ENCODE measurements at places on chromosomes 3 and 15.

DNA sequence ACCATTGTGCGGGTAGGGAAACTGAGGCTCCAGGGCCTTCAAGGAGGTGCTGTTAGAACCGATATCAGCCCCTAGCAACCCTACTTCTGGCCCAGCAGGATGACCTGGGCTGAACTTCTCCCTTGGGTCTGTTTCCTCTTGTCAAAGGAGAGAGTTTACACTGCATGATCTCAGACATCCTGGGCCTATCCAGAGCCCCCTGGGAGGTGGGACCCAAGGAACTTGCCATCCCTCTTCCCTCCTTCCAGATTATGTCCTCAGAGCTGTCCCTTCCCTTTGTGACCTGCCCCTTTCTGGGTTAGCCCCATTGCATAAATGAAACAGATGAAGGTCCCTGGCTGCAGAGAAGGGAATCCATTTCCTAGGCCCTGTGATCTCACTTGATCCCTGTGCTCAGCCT lies 12.3 kb upstream of the DNAH1 start:
- no peak for DNase-seq

DNA sequence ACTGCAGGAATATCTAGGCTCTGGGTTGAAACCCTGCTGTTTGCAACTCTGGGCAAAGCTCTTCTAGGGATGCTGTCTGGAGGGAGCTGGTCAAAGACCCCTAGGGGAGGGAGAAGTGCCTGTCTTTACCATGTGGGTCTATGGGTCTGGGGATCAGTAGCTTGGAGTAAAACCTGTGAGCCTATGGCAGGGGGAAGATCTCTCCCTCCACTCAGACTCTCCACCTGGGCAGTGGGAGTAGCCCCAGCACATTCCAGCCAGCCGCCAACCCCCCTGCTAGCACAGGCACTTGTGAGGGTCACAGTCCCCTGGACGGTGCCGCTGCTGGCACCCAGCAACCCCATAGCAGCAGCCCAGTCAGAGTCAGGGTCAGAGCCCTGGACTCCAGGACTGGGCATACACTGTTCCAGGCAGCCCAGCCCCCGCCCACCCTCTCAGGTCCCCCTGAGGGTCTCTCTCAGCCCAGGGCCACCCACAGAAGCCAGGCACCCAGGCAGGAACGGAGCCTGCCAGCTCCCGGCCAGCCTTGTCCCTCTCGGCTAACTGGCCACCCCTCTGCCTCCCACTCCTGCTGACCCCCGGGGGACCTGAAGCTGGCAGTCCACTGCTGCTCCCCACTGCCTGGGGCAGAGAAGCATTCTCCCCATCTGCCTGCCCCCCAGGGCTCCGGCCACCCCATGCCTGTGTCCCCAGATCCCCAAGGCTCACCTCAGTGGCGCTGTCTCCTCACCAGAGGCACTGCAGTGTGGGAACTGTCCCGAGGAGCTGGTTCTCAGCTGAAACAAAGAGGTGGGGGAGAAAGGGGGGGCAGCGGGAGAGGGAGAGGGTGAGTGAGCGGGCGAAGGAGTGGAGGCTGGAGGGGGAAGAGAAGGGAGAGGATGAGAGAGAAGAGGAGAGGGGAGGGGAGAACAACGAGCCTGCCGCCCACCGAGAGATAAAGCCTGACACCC lies 10.8 kb downstream of the GLYCTK start:
- no peak for DNase-seq

DNA sequence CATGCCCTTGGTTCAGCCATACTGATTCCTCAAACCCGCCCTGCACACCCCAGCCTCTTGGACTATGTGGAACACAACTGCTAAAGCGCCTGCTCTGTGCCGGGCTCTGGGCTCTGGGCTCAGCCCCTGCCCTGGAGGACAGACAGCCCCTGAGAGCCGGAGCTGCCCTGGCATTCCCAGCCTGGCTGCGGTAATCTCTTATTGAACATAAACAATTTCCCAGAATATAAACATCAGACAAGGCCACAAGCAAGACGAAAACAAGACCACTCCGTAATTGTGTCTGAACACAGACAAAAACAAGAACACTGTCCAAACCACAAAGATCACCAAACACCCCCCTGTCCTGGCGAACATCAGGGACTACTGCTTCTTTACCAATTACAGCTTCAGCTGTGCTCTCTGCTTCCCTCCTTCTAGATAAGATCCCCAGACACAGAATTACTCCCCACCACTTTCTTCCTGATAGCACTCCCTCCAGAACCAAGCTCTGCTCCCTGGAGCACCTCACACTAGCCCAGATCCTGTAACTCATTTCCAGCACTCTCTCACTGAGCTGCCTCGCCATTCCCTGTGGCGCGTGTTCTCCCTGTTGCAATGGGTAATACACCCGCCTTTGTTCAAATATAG lies 57.1 kb upstream of the TLE3 start:
- DNase-seq: no peak

DNA sequence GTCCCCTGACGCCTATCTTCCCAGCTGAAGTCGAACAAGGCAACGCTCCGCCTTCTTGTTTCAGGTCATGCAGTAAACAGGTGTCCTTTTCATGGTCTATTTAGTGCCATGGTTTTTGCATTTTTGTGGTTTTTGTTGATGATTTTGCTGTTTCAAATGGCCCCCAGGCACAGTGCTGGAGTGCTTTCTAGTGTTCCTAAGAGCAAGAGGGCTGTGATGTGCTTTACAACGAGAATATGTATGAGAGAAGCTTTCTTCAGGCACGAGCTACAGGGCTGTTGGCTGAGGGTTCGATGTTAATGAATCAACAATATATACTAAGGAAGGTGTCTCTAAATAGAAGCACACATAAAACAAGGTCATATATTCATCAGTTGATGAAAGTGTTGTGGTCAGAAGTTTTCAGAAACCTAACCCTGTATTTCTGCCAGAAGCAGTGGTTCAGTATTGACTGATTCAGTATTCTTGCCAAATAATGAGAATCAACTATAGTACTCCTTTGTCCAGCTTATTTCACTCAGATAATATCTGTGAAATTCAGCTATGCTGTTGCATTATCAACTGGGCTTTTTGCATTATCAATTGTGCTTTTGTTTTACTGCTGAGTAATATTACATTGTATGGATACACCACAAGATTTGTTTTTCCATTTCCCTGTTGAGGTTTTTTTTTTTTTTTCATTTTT lies 18.5 kb downstream of the LIMD1 start:
- no peak for DNase-seq

- no peak for DNase-seq
Observed at GRCh38 chr15:85463976-85464375, 83.6 kb downstream of the AKAP13 start.

DNA sequence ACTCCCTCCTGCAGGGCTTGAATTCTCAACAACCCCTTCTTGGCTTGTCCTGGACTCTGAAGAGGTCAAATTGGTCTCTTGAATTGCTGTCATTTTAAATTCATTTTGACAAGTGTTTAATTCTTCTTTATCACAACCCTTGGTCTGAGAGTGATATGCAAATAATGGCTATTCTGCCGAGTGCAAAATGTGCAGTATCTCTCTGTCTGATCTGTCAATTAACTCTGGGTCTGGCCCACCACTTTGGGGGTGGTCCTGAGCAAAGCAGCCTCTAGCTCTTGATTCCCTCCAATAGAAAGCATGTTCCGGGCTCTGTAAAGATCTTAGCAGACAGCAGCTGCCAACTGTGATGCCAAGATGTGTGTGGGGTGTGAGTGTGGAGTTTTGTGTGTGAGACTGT lies 2.2 kb upstream of the IGDCC3 start:
- DNase-seq: no peak

DNA sequence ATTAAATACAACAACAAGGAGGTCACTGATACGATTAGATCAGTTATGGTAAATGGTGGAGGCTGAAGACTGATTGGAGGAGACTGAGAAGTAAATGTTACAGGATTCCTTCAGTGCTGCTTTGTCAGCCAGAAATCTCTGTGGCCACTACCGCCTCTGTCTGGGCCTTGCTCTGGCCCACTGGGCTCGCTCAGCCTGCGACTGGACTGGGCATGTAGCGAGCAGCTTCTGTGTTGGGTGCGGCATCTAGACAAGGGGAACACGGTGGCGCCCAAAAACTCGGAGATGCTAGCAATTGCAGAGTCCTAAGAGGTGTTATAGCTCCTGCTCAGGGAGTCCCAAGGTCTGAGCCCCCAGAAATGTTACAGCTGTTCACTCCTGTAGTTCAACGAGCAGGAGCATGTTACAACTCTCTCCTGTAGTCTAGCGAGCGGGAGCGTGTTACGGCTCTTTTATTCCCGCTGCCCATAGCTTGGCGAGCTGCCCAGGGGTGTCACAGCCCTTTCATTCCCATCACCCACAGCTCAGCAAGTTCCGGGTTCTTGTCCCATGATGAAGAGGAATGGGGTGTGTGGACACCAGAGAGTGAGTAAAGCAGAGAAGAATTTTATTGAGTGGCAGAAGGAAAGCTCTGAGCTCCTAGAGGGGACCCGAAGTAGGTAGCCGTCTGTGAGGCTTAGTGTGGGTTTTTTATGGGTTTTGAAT lies 24.7 kb downstream of the SLC15A2 start:
- DNase-seq: no peak

- no peak for DNase-seq
Observed at GRCh38 chr15:85422607-85423006, 42.2 kb downstream of the AKAP13 start.

DNA sequence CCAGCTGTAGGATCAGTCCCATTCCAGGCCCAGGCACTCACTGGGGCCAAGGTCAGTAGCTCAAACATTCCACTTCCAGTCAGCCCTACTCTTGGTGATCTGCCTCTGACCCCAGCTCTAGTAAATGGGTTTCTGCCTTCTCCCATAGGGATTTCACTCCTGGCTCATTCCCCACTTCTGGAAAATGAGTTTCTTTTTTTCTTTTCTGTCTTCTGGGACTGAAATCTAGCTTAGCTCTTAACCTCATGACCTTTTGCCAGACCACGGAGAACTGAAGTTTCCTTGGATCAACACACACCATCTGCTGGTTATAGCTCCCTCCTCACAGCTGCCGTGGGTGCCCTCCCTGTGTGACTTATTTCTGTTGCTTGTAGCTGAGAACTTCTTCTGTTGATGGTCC lies 21.3 kb downstream of the MME start:
- DNase-seq: no peak

- DNase-seq: no peak
Observed at GRCh38 chr3:8835385-8835784, 66.0 kb upstream of the OXTR start.

- DNase-seq: no peak
Observed at GRCh38 chr15:69818529-69818928, 279.2 kb downstream of the TLE3 start.

DNA sequence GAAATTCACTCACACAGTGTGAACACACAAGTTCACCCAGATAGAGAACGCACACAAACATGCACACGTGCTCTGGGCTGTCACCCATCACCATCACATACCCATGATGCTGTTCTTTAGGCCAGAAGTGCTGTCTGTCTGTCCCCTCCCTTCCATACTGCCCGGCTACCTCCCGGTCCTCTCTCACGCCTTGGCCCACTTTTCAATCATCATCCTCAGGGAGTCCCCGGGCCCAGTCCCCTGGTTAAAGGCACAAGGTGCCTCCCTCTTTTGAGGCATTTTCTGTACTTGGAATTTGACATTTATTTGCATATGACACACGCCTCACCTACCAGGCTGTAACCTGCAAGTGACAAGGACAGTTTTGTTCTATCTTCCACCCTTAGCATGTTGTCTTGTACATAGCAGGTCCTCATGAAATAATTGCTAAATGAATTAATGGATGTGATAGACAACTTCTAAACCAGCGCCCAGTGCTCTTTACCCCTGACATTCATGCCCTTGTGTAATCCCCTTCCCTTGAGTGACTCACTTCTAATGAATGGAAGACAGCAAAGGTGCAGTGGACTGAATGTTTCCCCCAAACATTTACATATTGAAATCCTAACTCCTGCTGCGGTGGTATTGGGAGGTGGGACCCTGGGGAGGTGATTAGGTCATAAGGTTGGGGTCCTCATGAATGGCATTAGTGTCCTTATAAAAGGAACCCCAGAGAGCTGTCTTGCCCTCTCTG lies 73.9 kb upstream of the ADPGK start:
- DNase-seq: no peak

DNA sequence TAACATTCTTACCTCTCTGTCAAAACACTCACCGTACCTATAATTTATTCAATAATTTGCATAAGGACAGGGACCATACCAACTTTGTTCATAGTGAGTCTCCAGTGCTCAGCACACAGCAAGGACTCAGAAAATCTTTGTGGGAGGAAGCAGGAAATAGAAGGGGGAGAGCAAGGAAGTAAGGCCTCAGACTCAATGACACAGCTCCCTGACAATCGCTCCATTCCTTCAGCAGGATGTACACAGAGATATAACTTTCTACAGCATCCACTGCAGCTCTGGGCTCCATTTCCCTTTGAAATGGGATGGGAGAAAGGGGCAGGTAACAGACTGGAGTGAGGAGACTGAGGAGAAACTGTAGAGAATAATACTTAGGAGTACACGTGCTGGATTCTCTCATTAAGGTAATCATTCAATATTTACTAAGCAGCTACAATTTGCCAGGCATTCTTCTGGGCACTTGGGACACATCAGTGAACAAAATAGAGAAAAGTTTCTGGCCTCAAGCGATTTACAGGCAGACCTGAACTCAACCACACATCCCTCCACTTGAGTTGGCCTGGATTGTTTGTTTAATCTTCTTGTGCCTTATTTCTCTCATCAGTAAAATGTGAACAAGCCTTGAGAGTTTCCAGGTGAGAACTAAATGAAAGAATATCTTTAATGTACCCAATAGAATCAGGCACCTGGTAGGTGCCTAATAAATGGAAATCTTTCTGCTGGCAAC lies 330.3 kb upstream of the THBS1 start:
- no peak for DNase-seq

DNA sequence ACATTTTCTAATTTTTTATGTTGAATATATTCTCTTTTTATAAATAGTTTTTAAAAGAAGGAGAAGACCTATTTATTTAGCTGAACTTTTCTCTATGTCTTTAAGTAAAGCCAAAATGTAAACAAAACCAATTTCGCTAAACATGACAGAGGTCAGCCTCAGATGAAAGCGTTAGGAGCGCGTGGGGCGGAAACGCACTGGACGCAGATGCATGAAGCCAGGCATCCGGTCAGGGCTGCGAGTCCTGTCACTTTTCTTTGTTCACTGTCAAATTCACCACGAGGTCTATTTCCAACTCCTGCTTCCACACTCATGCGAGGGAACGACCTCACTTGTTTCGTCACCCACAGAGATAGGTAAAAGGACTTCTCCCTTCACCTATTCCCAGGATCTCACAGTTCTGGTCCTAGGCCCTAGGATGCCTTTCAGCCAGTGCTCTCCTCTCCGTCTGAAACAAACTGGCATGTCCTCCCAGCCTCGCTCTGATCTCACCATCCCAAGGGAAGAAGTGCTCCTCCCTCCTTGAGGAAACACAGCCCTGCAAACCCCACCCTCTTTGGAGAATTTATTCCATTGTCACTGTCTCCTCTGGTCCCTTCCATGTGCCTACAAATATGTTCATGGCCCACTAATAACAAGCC lies 57.9 kb downstream of the ITGB5 start:
- DNase-seq: no peak

- DNase-seq: no peak
Observed at GRCh38 chr3:86814918-86815655, 175.9 kb downstream of the VGLL3 start.

DNA sequence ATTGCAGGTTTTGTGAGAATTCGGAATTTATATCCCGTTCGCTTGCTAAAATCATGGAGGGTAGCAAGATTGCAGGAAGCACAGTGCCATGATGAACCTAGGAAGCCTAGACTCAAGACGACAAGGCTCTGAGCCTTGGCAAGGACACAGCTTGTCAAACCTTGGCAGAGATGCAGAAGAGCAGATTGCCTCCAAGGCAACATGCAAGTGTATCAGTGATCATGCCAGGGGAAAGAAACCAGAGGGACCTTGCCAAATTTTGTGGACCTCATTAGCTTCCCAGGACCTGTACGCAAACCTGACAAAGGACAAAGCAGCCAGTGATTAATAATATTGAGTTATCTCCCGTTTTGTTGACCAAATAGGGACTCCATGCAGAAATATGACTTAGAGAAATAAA lies 159.7 kb downstream of the GOLIM4 start:
- DNase-seq: no peak
